ENCODE measurements at places on chromosomes 7 and 10.

DNA sequence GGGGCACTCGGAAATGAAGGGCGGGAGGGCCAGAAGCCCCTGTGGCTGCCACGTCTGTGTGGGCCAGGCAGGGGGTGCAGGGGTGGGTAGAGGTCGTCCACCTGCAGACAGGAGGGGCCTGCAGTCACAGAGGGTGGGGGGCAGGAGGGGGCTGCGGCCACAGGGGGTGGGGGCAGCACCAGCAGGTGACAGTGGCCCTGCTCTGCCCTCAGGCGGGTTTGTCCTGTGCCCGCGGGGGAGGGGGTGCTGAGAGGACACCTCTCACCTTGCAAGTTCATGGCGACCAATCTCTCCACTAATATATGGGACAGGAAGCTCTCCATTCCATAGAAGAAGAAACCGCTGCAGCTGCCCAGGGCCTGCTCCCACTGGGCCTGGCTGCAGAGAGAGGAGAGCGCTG is 26.6 kb upstream of the NKX6-2 start:
- no peak for DNase-seq

DNA sequence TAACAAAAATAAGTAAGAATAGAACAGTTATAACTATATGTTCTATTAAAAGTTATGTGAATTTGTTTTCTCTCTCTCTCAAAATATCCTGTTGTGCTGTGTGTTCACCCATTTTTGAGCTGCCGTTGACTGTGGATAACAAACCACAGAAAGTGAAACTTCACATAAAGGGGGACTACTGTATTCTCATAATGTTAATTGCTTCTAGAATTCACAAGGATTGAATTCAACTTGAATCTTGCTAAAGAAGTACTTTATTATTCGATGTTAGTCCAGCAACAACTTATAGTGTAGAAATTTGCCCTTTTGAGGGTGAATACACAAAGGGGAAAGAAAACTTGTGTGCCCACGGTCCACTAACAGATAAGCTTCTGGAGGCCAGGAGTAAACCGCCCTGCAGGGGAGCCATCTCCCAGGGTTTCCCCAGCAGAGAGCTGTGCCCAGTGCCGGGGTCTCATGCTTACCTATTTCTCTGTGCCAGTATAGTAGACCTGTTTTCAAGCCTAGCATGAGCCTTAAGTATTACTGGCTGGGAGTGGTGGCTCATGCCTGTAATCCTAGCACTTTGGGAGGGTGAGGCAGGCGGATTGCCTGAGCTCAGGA is 87.1 kb downstream of the KAT6B start:
- DNase-seq, result no peak

- DNase-seq, result no peak
Measured at GRCh38 chr10:62961951-62962523, 145.9 kb upstream of the EGR2 start.

GRCh38 chr7:89966067-89966664 is 188.1 kb upstream of the STEAP1 start:
- DNase-seq, result no peak

DNA sequence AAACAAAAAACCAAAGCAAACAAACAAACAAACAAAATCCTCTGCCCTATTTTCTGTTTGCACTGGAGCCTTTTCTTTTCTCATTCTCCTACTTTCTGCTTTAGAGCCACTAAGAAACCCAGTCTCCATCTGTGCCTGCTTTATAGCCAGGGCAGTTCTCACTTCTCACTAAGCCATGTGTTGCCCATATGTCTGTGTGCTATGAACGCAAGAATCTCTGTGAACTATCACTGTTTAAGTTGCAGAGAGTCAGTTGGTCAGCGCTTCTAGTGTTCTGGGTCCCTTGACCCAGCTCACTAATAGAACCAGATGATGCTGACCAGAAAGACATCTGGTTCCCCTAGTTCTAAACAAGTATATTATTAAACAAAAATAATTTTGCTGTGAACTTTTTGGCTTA is 81.4 kb downstream of the FAM185A start:
- DNase-seq, result no peak

- DNase-seq, result no peak
Measured at GRCh38 chr10:18159557-18159956, 19.3 kb downstream of the CACNB2 start.

GRCh38 chr7:27210441-27211083 is 10.7 kb upstream of the HOXA13 start:
- peak; percentile 43 for DNase-seq

DNA sequence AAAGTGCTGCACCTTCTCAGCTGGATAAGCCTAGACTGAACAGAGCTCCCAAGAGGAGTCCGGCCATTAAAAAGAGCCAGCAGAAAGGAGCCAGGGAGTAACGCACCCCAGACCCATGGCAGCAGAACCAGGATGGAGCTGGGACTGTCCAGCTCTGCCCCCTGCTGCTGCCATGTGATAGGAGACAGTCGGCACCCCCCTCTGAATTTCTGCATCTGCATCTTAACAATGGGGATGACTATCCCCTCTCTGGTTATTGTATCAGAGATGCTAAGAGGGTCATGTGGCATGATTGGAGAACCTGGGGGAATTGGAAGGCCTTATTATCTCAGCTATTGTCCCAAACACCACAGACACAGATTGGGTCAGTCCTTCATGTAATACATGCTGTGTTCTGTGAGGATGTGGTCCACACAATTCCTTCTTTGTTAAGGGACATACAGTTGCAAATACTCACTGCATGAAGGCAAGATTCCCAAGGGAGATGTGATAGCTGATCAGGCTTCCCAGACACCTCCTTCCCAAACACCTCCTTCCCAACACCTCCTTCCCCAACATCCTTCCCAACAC is 29.3 kb downstream of the PLEKHS1 start:
- no peak for DNase-seq

DNA sequence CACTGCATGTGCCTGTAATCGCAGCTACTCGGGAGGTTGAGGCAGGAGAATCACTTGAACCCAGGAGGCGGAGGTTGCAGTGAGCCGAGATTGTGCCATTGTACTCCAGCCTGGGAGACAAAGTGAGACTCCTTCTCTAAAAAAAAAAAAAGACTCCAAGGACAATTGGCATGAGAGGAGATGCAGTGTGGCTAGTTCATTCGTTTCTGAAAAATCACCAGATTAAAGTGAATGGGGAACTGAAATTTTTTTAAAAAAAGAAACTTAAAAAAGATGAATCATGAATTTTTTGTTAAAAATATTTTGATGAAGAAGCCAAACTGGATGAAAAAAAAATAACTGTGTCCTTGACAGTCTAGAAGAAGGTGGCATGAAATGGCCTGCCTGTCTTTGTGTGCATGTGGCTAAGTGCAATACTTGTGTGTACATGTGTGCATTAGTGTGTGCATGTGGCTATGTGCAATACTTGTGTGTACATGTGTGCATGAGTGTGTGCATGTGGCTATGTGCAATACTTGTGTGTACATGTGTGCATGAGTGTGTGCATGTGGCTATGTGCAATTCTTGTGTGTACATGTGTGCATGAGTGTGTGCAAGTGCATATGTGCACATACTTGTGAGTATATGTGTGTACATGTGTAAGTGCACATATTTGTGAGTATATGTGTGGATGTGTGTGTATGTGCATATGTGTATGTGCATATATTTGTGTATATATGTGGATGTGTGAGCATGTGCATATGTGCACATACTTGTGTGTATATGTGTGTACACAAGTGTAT is 391.7 kb upstream of the KLF6 start:
- DNase-seq, result no peak

DNA sequence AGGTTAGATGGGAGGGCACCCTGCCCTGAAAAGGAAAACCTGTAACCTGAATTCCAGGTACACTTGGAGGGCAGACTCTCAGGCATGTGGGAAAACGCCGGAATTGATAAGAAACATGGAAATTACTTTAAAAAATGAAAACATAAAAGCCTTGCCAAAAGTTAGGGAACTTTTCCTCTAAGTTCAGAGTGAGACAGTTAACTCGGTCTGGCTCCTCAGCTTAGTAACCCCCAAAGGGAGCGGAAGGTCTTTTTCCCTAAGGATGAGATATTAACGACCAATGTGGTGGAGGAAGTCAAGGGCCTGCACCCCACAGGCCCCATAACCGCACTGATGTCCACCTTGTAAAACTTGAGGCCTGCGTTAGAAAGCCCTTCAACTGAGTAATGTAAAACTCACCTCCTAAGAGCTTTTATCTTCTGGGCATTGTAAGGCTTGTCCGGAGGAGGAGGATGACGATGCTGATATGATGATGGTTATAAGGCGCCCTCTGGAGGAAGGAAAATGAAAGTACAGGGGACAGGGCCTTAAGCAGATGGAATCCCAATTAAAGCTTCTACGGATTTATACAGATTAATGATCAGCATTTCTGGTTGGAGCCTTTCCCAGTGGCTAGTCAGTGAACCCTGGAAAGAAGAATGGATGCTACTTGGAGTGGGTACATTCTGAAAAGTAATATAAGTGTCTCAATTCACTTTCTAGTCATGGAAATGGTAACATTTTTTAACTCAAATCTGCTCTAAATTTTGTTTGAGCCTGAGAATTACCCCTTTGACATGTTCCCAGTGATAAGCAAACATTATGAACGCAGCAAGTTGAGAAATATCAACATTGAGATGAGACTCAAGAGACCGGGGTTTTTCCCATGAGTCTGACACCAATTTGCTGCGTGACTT is 694 bp downstream of the COL1A2 start:
- no peak for DNase-seq

DNA sequence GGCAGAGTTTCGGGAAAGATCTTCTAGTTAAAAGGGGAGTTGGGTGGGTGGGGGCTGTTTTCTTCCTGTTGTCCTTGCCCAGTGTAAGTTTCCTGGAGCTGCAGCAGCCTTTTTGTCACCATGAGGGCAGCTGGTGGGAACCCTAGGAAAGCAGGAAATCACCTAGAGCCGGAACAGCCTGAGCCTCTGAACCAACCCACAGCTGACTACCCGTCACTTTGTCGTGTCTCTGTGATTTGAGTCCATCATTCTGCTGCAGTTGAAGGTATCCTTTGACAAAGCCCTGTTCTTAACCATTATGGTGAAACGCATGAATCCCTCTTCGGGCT is 1.2 kb upstream of the C10orf143 start:
- no peak for DNase-seq

GRCh38 chr7:25515633-25516275 is 287.5 kb upstream of the NPVF start:
- no peak for DNase-seq

DNA sequence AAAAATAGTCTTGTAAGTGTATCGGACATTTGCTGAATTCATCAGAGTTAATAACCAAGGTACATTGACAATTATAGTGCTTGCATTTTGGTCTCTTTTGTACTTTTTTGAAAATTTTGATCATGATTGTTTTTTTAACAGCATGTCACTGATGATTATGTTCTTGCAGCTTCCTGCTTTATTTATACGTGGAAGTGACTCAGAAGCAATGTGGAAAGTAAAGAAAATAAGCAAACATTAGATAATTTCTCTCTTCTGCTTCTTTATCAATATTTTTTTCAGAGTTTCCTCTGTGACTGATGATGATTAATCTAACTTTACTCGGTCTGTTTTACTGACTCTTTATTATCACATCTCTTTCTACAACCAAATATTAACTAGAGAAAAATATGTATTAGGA is 1351.9 kb downstream of the REEP3 start:
- no peak for DNase-seq

- no peak for DNase-seq
Measured at GRCh38 chr7:124662937-124663336, 102.7 kb downstream of the GPR37 start.

All from activated CD4-positive, alpha-beta T cell treated with anti-CD3 and anti-CD28 coated beads, Interleukin-2, amount 50 U/mL, for 1 hour (primary cell).